Memory B cell (primary cell): ENCODE measurements at places on chromosomes 3 and 15.

DNA sequence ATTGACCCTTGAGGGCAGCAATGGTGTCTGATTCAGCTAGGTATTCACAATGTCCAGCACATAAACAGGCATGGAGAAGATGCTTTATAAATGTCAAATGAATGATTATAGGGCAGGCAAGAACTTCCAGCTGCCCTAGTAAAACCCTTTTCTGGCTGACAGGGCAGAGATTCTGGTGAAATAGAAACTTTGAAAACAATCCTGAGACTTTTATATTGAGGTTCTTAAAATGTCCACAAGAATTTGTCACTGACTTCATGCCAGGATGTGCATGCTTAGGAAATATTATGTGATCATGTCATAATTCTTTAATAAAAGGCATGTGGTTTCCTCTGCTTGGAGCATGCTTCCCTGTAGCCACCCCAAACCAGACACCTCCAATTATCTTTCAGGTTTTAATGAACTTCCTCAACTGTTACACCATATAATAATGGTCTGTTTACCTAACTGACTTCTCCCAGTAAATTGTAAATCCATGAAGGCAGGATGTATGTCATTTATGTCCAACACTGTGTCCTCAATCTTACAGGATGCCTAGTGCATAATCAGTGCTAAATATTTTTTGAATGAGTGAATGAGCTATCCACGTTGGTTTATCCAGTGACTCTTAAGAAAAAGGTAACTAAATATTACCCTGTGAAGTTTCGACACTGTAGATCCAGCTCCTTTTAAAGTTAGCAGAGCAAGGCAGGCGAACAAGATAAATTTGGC lies 43.4 kb upstream of the CLRN1 start:
- DNase-seq, result no peak

DNA sequence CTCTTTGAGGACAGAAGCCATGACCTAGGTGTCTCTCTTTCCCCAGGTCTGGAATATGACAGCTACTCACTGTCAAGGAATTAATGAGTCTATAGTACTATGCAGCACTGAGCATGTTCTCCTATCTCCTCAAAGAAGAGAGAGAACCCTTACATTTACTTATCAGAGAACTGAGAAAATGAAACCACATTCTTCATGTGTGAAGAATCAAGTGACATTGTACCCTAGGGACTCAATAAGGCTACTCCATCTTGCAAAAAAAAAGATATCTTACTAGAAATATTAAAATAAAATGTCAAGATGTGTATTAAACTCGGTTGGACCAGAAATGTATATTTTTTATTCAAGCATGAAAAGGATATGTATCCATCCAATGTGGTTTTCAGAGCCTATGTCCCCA lies 133.2 kb upstream of the COL8A1 start:
- no peak for DNase-seq

DNA sequence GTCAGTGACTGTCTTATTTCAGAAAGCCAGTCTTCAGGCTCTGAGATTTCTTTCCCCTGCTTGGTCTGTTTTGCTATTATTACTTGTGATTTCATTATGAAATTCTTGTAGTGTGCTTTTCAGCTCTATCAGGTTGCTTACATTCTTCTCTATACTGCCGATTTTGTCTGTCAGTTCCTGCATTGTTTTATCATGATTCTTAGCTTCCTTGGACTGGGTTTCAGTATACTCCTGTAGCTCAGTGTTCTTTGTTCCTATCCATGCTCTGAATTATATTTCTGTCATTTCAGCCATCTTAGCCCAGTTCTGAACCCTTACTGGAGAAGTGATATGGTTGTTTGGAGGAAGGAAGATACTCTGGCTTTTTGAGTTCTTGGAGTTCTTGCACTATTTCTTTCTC lies 40.5 kb downstream of the CEP63 start:
- no peak for DNase-seq

- DNase-seq, result no peak
Observed at GRCh38 chr3:127706785-127707351, 34.1 kb downstream of the ABTB1 start.

- DNase-seq, result no peak
Observed at GRCh38 chr15:93664213-93664956, 567.0 kb upstream of the MCTP2 start.

- DNase-seq, result no peak
Observed at GRCh38 chr3:152839511-152839910, 4.6 kb downstream of the P2RY1 start.

GRCh38 chr3:55194376-55194775 lies 266.5 kb upstream of the LRTM1 start:
- DNase-seq, result no peak

DNA sequence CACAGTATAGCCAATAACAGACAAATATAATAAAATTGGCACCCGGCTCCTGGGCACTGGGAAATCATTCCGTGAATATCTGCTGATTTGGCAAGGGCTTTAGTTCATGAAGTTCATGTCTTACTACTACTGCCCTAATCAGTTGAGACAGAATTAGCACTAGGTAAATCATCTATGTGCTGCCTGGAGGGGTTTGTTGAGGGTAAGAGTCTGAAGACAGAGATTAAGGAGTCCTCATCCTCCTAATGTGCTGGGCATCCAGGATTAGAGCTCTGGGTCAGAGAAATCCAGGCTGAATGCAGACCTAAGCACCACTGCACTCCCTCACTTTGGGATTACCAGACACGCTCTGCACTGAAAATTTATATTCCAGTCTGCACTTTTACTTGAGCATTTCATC lies 2.0 kb downstream of the SAMD7 start:
- DNase-seq, result no peak

DNA sequence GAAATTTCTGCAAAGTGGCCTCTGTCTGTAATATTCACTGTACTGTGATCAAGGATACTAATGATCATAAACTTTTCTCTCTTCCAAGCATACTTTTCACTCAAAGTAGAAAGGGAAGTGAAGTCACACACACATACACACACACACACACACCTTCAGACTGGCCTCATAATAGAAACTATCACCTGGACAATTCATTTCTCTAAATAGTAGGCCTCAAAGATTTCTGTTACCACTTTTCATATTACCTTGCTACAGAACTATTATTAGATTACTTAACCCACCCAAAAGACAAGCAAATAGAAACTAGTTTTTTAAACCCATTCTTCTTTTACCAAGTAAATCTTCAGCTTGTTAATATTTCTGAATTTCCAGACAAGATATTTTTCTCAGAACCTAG lies 12.2 kb downstream of the CPB1 start:
- no peak for DNase-seq

DNA sequence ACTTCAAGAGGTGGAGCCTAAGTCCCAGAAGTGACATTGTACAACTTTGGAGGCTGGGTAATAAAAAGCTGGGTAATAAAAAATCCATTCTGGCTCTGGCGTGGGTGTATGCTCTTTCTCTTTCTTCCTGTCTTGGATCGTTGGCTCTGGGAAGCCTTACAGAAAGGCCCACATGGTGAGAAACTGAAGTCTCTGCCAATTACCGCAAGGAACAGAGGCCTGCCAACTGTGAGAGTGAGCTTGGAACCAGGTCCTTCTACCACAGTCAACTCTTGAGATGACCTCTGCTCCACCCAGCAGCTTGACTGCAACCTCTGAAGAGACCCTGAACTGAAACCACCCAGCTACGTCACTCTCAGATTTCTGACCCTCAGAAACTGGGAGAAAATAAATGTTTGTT lies 51.0 kb downstream of the NR2F2 start:
- DNase-seq, result no peak

DNA sequence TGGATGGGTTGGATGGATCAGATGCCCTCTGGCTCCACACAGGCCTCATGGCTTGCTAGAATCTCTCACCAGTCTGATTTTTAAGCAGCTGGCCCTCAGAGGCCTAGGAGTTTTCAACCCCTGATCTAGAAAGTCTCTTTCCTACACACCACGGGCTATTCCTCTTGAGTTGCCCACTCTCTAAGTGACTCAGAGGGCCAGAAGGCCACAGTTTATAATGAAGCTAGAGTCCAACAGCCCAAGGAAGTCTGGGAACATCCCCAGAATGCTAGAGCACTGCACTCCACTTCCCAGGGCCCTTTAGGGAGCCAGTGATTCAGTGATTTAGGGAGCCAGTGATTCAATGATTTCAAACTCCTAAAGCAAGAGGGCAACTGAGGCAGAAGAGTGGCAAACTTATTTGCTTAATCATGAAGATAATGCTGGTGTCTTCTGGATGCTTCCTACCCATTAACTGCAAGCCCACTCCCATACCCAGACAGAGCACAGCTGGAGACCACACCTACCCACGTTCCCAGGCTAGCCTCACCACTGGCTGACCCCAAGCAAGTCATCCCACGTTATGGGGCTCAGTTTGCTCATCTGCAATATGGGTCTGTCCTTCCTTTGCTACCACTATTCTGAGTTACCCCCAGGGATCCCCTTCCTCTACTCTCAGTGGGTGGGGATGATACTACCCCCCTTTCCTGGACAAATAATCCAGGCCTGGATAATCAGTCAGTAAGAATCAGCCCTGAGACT lies 36.7 kb downstream of the ABTB1 start:
- no peak for DNase-seq

GRCh38 chr15:97014001-97014400 lies 683.5 kb downstream of the NR2F2 start:
- DNase-seq, result no peak

- DNase-seq, result no peak
Observed at GRCh38 chr3:115660646-115661337, 37.5 kb downstream of the GAP43 start.

- DNase-seq, result no peak
Observed at GRCh38 chr15:50945725-50946124, 37.2 kb downstream of the AP4E1 start.

- no peak for DNase-seq
Observed at GRCh38 chr15:82566690-82567089, 26.4 kb upstream of the RPS17 start.

- no peak for DNase-seq
Observed at GRCh38 chr3:151900884-151901643, 27.6 kb downstream of the SUCNR1 start.

GRCh38 chr3:69121513-69121912 lies 882 bp downstream of the LMOD3 start:
- DNase-seq, result no peak

- DNase-seq, result no peak
Observed at GRCh38 chr3:25897019-25897418, 107.1 kb downstream of the OXSM start.

GRCh38 chr3:57783186-57784088 lies 27.3 kb downstream of the SLMAP start:
- DNase-seq, result no peak

DNA sequence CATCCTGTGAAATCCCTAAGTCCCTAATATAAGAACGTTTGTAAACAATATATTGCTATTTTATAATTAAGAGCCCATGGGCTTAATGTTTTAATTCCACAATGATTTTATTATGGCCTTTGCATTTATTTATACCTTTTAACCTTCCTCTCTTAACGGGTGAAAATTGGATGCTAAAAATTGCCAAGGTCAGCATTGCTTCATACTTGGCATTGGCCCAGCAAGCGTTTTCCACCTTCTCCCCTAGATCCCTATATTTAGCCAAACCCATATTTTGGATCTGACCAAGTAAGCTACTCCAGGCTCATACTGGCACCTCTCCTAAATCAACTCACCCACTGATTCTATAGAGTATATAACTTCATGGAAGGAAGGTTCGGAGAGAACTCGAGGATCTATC lies 188.0 kb upstream of the NR2F2 start:
- DNase-seq, result no peak

GRCh38 chr3:58260261-58260731 lies 22.7 kb downstream of the ABHD6 start:
- DNase-seq, result no peak

GRCh38 chr3:123733805-123734526 lies 149.1 kb upstream of the HACD2 start:
- no peak for DNase-seq

- no peak for DNase-seq
Observed at GRCh38 chr3:4714045-4714444, 220.9 kb downstream of the ITPR1 start.

- DNase-seq, result no peak
Observed at GRCh38 chr3:29245441-29245840, 35.4 kb upstream of the RBMS3 start.

- DNase-seq, result no peak
Observed at GRCh38 chr3:101976473-101976872, 127.2 kb downstream of the NFKBIZ start.

- DNase-seq, result no peak
Observed at GRCh38 chr3:63042833-63043232, 167.6 kb upstream of the CADPS start.

- DNase-seq, result no peak
Observed at GRCh38 chr3:44795197-44795596, 33.6 kb downstream of the KIF15 start.

- DNase-seq, result no peak
Observed at GRCh38 chr3:150372320-150372719, 35.8 kb upstream of the TSC22D2 start.

GRCh38 chr3:76369170-76369569 lies 583.8 kb upstream of the ZNF717 start:
- DNase-seq, result no peak

- no peak for DNase-seq
Observed at GRCh38 chr3:59302442-59302841, 252.6 kb upstream of the CFAP20DC start.

- DNase-seq, result no peak
Observed at GRCh38 chr15:23670970-23671369, 16.1 kb downstream of the NDN start.

- DNase-seq, result no peak
Observed at GRCh38 chr3:119870512-119870911, 88.6 kb downstream of the NR1I2 start.

DNA sequence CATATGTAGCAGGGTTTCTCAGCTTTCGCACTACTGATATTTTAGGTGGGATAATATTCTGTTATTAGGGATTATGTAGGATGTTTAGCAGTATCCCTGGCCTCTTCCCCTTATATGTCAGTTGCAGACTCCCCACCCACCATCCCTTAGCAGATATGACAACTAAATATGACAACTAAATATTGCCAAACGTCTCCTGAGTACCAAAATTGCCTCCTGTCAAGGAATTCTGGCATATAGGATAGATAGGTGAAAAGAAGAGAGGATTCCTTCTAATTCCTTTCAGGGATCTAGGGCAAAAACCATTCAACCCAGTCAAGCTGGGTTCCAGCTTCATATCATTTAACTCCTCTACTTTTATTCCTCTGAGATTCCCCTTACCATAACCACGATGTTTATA lies 759.8 kb downstream of the AGBL1 start:
- DNase-seq, result no peak

DNA sequence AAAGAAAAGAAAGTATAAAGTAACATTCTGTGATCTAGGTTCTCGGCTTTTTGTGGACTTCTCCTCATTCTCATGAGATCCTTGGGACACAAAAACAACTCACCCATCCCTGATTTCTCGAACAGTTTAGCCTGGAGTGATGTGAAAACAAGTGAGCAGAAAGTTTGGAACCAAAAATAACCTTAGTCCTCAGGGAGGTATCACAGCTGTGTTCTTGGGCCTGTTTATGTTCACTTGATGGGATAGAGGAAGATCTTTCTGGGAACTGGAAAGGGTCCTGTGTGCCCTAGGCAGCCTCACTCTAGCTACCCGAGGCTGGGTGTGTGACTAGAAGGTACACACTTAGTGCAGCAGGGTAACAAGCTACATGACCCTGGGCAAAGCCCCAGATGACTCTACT lies 308.8 kb upstream of the PDZRN3 start:
- DNase-seq, result no peak
